ENCODE measurements at places on chromosomes 7 and 10.

DNA sequence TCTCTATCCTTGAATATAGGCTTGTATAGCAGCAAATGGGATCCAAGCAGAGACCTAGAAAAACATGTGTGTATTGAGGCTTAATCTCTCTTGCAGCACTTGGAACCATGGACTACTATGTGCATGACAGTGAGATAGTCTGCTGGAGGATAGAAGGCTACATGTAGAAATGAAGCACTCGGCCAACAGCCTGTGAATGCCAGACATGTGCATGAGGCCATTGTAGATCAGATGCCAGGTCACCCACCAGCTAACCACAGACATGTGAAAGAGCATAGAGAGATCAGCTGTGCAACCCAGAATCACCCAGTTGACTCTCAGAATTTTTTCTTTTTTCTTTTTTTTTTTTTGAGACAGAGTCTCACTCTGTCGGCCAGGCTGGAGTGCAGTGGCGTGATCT, 90.9 kb downstream of the NT5C2 start:
- DNase-seq: no peak

GRCh38 chr7:141700848-141701371, 1.1 kb downstream of the DENND11 start:
- no peak for DNase-seq

DNA sequence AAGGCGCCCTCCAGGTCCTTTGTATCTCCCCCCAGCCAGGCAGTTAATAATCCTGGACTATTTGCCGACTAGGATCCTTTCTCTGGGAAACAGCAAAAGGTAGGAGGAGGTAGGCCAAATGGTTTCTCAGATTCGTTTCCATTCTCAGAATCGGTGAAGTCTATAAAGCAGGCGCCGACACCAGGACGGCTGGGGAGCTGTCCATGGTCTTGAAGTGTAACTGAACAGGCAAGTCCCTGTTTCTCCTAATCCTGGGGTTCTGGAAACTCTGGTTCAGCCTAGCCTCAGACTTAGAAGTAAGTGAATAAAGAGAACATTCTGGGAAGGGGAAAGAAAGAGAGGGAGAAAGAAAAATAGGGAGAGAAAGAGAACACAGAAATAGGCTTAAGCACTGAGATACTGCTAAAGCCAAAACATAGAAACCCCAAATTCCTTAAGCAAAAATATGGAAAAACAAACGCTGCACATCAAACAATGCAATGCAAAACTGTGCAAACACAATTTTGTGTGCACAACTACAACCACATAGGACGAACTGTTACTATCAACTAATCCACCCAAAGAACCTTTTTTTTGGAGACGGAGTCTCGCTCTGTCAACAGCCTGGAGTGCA, 11.1 kb upstream of the INA start:
- no peak for DNase-seq

DNA sequence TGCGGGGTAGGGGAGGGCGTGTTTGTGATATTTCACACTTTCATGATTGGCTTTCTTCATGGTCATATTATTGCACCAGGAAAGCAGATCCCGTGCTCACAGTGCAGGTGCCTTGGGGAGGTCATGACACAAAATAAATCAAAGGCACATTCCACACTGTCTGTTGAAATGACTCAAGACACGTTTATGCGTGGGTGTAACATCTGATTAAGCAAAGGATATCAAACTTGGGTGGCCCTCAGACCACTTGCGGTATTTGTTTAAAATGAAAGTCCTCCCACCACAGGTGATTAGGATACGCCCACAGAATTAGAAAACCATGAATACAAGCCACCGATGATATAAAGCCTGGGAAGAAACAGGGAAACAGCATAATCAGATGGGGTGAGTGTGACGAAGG, 51.1 kb downstream of the SVIL start:
- DNase-seq: no peak

DNA sequence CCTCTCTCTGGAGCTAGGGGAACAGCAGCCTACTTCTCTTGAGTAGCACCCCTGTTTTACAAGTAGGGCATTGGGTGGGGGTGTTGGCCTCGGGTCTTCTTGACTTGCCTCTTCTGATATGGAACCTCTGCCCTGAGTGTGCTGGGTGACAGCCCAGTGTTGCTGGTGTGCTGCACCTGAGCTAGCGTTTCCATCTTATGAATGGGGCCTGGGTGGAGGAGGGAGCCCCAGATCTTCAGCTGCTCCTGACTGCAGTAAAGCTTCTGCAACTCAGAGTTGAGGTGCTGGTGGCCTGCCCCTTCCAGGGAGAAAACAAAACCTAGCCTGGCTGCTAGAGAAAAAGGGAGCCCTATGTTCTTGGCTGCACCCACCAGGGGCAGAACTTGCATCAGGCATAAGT, 202.5 kb upstream of the SHH start:
- DNase-seq: no peak

GRCh38 chr7:157646551-157646950, 309.7 kb downstream of the DNAJB6 start:
- DNase-seq: no peak

DNA sequence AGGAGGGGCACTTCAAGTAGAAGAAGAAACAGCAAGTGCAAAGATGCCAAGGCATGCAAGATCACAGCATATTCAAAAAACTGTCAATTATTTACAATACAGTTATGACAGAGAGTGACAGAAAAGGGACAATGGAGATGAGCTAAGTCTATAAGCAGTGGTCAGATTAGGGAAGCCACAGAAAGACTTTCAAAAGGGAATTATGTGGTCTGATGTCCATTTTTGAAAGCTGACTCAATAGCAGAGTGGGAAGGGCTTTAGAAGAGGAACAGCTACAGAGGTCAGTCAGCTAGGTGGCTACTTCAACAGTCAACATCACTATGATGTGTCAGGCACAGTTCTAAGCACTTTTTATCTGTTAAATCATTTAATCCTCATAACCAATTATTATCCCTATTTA, 45.2 kb upstream of the SPOCK2 start:
- no peak for DNase-seq

DNA sequence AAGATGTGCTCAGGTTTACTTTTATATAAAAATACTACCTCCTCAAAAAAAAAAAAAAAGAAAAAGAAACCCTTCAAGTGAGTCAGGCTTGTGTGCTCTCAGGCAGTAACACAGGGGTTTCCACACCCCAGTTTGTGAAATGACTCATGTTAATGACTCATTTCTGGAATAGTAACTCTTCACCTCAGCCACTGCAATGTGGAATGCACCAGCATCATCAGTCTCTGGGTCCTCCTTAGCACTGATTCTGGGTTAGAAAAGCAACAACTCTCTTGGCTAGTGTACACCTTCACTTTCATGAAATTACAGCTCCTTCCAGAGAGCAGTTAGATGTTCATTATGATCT, 110.6 kb downstream of the EMX2 start:
- DNase-seq: no peak
